ENCODE measurements at places on chromosomes 3 and 15. TPM values are rescaled to one million over a fixed set of nuclear protein-coding genes. Genes with fewer than 3 reads are reported as not detected.

Gene ARHGAP31
- 21.9 TPM for total RNA-seq

Gene ISL2
- total RNA-seq: 2.6 TPM

Gene FAM162A
- 32.7 TPM for total RNA-seq

Gene CLPX
- 42.4 TPM for total RNA-seq

Gene GOLGA8M
- total RNA-seq: 1.9 TPM

Gene AMT
- 7.2 TPM for total RNA-seq

Gene UBP1
- 73.6 TPM for total RNA-seq

Data from gastroesophageal sphincter (tissue), 4 donors.